OCI-M1 (cell line): ENCODE measurements at places on chromosomes 2 and 18.
A peak's percentile ranks its signal among the peaks of the same experiment; 100 is the strongest.

DNA sequence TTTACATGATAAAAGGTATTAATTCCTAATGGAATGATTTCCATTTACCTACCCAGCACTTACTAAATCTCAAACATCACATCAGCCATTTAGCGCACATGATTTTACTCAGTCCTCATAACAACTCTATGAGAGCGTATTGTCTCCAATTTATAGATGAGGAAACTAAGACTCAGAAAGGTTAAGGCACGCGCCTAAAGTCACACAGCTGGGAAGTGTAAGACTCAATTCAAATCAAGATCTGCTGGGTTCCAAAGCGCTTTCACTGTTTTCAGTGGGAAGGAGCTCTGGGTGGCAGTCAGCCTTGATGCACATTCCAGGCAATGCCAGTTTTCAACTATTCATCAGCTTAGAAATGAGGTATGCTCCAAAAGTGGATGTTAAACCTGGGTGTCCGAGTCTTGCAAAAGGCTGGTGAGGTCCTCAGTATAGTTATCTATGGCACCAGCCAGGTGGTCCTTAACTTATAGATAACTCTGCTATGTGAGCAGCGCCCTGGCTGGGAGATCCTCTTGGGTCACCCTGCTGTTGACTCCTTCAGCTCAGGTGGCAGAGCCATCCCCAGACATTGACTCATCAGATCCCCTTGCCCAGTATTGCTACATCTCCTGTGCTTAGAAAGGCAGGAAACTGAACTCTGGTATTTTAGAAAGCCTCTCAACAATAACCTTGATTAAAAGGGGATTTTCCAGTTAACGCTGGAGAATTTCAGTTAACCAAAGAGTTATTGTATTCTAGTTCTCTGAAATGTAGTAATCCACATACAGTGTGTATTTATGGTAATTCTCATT lies 47.1 kb downstream of the SLC4A1AP start:
- no peak for DNase-seq

GRCh38 chr2:73013936-73014335 lies 57.6 kb downstream of the SFXN5 start:
- DNase-seq = no peak

GRCh38 chr2:155384555-155385123 lies 686.1 kb downstream of the KCNJ3 start:
- DNase-seq = no peak

- peak; percentile 75 for DNase-seq
Observed at GRCh38 chr2:135913727-135914365, 37.6 kb upstream of the MCM6 start.

DNA sequence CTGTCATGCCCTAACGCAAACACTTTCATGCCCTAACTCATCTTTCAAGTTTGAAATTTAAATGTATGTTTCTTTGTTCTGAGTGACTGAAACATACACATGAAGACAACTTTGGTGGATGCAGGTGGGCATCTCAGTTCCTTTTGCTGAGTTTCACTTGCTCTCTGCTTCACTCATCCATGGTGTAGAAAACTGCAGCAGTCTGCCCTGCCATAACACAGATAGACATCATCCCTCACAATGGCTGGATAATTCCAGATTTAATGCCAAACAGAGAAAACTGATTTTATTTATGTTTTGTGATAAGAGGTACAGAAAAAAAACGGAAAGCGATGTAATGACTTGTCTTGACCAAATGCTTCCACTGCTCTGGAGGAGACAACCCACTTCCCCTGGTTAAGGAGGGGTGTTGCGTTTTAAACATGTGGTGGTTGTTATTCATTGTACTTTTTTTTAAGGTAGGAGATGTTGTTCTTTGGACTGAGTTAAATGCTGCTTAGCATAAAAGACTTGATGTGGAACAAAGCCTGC lies 70.4 kb downstream of the RHBDD1 start:
- no peak for DNase-seq

GRCh38 chr2:136029149-136029548 lies 43.7 kb upstream of the DARS1 start:
- no peak for DNase-seq

GRCh38 chr2:28447943-28448792 lies 47.7 kb upstream of the PLB1 start:
- DNase-seq = peak; percentile 66

DNA sequence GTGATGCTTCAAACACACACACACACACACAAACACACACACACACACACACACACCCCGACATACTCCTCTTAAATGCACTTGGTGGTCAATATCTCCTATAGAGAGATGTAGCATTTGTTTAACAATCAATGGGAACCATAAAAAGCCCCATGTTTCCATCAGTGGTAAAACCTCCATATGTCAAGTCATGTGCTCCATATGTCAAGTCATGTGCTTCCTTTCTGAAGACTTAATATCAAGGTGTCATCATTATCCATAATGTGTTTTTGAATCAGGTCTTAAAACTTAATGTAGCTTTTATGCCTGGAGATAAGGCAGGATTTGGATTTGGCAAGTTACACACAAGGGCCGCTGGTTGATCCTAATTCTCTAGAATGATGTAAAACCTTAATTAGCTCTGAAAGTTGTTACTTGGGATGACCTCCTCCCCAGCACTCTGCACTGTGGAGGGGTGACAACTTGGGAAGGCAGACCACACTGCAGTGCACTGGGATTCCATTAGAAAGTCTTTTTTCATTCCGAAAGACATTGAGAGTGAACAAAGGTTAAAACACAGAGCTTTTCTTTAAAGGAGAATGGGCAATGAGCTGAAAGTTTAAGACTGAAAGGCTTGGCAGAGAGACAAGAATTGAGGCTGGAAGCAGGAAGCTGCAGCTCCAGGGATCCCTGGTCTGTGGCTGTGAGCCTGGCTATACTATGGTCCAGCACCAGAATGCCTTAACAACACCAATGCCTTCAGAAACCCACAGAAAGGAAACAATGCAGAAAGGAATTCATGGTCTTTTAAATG lies 26.4 kb downstream of the ALK start:
- DNase-seq = no peak

- DNase-seq = no peak
Observed at GRCh38 chr2:240811346-240812300, 8.4 kb downstream of the KIF1A start.

- DNase-seq = peak; percentile 5
Observed at GRCh38 chr2:100317634-100318033, 4.7 kb downstream of the LONRF2 start.

DNA sequence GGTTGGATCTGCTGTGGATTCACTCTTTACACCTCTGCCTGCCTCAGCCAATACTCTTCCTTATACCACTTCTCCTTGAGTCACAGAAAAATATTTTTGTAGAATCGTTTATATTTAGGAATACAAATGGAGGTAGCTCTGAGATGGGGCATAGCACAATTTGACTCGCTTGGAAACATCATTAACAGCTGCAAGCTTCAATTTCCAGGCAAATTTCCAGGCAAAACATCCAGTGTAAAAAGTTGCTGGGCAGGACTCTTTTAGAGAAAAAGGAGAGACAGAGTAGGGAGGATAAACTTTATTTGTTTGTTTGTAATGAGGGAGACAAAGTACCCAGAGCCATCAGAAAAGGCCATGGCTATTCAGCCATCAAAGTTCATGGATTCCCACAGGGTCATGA lies 74.4 kb upstream of the SOX11 start:
- no peak for DNase-seq
